ENCODE measurements at places on chromosomes 2 and 18.

DNA sequence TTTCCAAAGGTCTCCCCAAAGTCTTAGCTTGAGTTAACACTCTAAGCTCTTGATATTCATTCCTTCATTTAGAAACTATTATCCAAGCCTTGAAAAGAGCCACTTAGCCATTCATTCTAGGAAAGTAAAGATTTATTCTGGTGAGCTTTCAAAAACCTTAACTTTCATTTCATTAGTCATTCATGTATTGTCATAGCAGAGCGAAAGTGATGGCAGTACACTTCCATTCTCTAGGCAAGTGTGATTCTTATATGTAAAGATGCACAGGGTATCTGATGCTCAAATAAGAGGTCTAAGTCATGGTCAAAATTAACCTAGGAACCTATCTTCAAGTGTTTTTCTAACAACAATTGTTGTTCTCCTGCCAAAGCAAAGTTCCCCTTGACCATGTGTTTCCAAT is 553.0 kb upstream of the FANCL start:
- no peak for DNase-seq

GRCh38 chr2:30649278-30649677 is 158.0 kb downstream of the CAPN13 start:
- DNase-seq = no peak

DNA sequence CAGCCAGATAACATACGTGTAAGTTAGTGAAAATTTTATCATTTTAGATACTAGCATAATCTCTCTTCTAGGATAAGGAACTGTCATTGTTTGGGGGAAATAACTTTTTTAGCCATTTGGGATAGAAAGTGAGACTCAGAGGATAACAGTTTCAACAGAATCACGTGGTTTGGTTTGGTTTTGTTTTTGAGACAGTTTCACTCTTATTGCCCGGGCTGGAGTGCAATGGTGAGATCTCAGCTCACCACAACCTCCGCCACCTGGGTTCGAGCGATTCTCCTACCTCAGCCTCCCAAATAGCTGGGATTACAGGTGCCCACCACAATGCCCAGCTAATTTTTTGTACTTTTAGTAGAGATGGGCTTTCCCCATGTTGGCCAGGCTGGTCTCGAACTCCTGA is 323.2 kb upstream of the MEIS1 start:
- no peak for DNase-seq

GRCh38 chr2:74201196-74201595 is 2.8 kb downstream of the MTHFD2 start:
- no peak for DNase-seq

DNA sequence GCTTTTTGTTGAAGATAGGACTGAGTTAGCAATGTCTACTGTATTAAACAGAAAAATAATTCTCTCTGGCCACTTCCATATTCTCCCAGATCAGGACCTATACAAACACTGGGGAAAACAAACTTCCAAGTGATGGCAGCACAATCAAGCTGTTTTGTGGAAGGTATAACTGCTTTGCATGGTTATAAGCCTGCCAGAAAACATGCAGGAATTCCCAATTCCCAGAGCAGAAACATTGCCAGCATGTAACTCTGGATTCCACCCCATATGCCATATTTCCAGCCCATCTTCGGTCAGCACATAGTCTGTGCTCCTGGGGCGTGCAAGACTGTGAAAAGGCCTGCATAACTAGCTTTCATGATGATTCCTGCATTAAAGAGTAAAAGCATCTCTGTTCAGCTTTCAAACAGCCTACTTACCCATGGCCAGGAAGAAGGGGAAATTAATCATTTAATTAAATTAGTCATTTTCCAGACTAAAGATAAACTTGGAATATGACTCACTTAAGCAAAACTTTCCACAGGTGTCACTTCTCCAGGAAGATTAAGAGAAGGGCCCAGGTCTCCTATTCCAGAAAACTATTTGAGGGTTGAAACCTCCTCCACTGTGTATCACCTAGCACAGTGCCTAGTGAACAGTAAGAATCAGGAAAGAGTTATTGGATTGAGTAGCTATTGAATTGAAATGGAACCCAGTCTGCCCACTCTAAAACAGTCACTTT is 280.5 kb downstream of the NRXN1 start:
- no peak for DNase-seq

- DNase-seq = no peak
Observed at GRCh38 chr18:7273301-7273921, 42.5 kb downstream of the LRRC30 start.

GRCh38 chr2:14558335-14558919 is 74.1 kb upstream of the LRATD1 start:
- DNase-seq = no peak

- no peak for DNase-seq
Observed at GRCh38 chr18:40348196-40348595, 1606.8 kb upstream of the PIK3C3 start.

DNA sequence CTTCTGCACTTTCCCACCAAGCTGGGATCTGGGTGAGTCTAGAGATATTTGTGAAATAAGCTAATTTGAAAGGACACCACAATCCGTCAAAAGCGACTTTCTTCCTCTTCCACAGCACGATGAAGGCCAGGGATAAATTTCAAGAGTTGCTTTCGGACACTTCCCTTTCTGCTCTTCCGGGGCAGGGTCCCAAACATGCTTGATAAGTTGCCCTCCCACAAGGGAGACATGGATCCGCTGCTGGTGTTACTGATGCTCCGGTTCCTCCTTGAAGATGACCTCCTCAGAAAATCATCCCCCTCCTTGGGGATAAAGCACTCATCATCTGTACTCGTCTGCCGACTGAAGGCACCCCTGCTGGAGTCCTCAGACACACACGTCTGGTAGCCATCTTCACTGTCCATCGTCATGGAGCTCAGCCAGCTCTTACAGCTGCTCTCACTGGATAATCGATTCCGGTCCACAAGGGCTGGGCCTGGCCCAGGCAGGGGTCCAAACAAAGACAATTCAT is 28.2 kb downstream of the CYTIP start:
- DNase-seq = no peak

GRCh38 chr18:75809926-75810255 is 382.4 kb upstream of the SMIM21 start:
- no peak for DNase-seq

DNA sequence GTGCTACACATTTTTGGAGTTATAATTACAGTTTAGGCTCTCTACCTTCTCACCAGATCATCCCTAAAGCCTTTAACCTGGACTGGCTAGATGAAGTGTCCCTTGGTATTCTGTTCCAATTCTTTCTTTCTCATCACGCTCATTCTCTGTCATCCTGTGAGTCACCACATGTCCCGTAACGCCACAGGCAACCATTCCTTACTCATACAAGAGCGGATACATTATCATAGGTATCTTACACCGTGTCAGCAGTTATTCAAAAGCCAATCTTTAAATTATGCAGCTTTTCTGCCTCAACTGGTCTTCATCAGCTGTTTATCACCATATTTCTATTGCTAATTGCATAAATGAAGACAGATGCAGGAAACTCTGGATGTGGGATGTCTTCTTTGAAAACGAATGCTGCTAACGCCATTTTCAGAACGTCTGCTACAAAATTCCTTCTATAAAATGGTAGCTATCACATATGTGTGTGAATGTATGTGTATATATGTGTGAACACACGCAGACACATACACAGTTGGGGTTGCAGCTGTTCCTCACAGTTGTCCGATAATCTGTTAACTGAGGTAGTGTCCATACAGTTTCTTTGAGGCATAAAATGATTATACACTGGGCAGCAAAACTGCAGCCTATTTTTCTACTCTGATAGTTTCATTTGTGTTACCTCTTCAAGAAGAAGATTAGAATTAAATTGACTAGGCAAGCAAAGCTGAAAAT is 47.9 kb downstream of the EML6 start:
- no peak for DNase-seq

DNA sequence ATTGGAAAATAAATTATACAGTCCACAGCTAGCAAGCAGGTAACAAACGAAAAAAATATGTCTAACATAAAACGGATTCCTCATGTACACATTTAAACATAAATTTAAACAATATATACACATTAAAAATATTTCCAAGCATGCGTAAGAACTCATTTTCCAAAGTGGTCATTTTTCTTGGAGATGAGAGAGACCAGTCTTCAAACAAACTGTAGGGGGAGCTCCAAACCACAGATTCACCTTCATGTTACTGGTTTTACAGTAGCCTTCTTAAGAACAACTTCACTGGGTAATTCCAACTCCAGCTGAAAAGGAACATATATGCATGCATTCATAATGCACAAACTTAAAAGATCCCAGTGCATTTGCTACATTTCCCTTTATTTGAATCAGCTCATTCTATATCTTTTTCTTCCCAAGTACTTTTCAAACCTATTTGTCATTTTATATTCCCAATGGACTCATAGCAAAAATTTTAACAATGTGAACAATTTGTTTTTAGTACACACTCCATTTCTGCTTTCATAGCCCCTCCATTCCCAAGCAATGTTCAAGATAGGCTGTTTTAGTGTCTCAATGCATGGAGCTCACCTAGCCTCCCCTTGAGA is 4.7 kb upstream of the STAMBP start:
- peak; percentile 80 for DNase-seq

- no peak for DNase-seq
Observed at GRCh38 chr2:9703701-9704221, 73.0 kb upstream of the YWHAQ start.

GRCh38 chr2:136057023-136057801 is 60.7 kb downstream of the CXCR4 start:
- no peak for DNase-seq

DNA sequence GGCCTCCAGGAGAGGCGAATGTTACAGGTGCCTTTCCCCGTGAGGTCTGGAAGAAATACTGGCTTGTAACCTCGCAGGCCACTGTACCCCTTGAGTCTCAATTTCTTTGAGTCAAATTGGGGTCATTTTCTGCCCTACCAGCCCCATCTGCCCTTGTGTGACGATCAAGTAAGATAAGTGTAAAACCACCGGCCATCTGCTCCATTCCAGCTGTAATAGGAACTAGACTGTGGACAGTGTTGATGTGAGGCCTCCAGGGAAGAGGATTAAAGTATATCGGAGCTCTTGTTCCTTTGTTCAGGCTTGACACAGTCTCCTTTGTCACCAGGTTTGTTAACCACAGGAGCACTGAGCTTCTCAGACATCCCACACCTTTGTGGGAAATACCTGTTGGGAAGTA is 65.6 kb downstream of the MRPS9 start:
- no peak for DNase-seq

GRCh38 chr18:3089579-3089978 is 76.6 kb upstream of the LPIN2 start:
- DNase-seq = no peak

- DNase-seq = no peak
Observed at GRCh38 chr18:579238-579637, 942 bp upstream of the CETN1 start.

GRCh38 chr2:32862269-32863055 is 84.3 kb upstream of the LTBP1 start:
- DNase-seq = no peak

DNA sequence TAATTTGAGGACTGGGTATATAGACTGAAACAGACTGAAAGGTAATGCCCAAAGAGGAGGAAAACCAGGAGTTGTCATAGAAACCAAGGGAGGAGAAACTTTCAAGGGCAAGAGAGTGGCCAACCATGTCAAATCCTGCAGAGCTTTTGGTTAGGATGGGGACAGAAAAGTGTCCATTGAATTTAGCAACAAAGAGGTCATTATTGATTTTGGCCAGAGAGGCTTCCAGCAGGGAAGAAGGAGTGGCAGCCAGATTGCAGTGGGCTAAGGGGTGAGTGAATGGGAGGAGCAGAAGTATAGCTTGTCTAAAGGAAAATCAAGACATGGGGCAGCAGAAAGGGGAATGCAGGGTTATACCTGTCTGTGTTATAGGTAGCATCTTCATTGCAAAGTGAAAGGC is 194.0 kb downstream of the CAMKMT start:
- DNase-seq = no peak

DNA sequence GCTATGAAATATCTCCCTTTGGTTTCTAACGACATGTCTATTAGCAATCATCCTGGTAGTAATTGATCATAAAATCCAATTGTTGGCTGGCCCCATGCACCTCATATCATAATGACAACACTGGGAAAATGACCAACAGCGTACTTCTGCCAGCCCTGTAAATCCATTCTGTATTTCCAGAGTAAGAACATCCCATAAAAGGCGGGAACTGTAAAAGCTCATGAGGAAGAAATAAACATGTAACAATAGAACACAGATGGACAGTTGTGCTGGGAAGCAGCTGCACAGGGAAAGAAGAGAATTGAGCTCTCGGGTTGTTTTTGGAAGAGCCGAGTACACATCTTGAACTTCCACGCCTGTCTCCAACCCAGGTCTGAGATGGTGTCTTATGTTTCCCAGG is 218.7 kb downstream of the CMPK2 start:
- no peak for DNase-seq

DNA sequence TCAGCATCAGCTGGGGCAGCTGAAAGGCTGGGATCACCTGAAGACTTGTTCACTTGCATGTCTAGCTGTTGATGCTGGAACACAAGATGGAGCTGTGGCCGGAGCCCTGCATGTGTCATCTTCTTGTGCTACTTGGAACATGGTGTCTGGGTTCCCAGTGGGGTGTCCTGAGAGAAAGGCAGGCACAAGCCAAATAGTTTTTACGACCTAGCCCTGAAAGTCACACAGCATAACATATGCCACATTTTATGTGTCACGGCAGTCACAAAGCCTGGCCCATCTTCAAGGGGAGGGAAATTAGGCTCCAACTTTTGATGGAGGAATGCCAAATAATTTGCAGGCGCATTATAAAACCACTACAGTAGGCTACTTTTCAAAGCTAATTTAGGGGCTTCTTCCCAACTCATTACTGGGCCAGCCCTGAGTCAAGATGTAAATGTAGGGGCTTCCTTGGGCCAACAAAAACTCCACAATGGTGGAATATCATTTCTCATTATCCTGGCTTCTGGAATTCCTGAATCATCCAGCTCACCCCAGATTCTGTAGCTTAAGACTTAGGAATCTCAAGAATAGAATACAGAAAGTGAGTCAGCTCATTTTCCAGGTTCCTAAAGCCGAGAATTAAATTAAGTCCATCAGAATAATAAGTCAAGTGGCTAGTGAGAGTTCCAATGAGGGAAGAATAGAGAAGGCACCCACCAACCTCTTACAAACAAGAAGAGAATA is 543.0 kb downstream of the TNS1 start:
- no peak for DNase-seq

- no peak for DNase-seq
Observed at GRCh38 chr2:210496512-210496911, 20.0 kb upstream of the LANCL1 start.

DNA sequence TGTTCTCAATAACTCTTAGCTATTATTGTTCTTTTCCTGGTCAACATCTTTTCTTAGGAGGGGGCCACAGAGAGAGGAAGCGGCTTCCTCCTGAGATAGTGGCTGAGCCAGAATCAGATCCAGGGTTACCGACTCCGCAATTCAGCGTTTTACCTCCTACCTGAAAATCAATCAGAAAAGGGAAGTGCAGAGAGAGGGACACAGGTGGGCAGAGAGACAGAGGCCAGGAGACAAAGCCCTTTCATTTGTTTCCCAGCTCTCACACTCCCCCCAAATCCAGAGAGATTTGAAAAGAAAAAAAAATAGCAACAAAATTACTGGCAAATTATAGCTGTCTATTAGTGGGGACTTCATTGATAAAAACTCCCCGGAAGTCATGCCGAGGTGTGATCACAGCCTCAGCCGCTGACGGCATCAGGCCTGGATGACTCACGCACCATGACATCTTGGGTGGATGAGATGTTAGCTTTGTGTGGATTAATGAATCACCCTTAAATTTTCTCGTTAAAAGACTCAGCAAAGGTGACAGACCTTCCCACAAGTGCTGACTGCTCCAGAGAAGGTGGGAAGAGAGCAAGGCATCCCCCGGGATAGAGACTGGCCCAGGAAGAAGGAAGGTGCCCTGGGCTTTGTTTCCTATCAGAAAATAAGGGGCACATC is 120.7 kb downstream of the LOXHD1 start:
- DNase-seq = no peak

- no peak for DNase-seq
Observed at GRCh38 chr18:33802955-33803354, 224.9 kb downstream of the ASXL3 start.
